ENCODE measurements at places on chromosomes 11 and 22.

DNA sequence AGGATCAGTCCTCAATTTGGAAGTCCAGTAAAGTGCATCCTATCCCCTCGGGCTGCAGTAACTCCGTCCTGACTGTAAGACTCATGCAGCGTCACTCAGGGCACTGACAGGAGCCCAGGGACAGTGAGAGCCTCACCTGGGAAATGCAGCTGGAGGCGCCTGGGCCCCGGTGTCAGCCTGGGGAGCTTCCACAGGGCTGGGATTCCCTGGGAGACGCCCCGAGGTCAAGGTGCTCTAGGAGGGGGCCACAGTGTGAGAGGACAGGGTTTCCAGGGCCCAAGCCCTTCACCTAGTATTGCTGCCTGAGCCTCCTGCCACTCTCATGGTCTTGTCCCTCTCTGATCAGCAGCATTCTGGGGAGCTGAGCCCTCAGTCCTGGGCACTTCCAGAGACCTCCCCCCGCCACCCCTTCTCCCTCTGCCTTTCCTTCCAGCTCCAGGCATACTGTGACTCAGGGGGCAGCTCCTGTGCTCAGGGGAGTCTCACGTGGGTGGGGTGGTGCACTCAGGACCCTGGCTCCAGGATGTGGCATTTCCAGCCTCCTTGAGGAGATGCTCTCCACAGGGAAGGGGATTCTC, 99.1 kb upstream of the IGLL5 start:
- no peak for DNase-seq

DNA sequence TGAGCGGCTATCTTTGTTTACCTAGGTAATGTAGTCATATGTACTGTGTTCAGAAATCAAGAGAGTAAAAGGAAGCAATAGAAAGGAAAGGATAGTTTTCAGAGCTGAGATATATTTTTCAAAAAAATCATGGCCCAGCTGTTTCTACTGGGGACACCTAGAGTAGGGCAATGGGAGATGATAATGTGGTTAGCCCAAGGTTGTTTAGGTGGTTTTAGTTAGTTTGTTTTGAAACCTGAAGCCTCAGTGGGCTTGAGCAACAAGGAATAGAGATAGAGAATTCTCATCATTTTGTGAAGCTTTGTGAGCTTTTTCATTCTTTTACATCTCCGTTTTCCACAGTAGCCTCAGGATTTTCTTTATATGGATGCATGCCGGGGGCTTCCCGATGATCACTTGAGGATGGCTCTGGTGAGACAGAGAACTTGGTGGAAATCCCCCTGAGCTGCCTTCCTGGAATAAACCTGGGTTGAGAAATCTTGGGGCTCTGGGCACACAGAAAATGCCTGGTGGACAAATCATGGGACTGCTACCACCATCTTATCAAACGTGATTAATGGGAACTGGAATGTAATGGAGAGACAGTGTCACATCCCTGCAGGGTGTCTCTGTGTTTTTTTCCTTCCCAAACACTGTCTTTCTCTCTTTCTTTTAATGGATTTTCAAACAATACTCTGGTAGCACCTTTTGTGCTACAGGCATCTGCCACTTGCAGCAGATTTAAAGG, 49.0 kb downstream of the ARHGAP42 start:
- DNase-seq, result no peak

GRCh38 chr11:114343020-114343419, 46.8 kb downstream of the NNMT start:
- no peak for DNase-seq

GRCh38 chr11:16179676-16180075, 176.7 kb downstream of the SOX6 start:
- no peak for DNase-seq

DNA sequence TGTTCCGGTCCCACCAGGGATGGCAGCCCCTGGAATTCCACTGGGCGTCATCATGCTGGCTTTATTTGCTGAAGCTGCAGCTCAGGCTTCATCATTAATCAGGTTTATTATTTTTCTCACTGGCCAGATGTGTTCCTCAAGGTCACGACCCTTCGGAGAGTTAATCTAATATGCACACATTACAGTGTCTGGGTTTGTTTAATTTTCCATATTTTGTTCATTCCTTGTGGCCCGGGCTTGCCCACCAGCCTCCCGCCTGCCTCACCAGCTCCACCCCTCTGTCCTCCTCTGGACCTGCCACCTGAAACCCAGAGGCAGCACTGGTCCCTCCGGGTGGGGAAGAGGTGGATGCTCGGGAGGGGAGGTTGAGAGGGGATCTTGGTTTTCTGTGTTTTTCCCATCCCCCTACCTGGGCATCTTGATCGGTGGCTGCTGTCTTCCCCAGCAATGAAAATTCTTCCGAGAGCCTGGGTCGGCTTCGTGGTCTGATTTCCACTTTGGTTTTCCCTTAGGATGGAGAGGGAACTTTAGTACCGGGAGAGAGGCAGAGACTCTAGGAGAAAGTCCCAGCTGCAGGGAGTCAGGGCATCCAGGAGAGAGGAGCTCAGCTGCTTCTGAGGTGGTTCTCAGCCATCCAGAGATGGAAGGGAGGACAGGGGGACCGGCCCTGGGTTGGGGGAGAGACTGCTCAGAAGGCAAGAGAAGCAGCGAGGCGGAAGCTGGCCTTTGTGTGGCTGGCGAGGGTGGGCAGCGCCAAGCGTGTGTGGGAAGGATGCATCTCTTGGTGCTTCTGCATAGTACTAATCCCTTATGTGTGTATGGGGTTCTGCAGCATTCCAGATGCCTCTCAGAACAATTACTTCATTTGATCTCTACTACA, 2.1 kb downstream of the GRIK4 start:
- no peak for DNase-seq

GRCh38 chr11:132961453-132961852, 570.8 kb downstream of the OPCML start:
- DNase-seq, result no peak

GRCh38 chr11:46049325-46049897, 71.8 kb downstream of the PHF21A start:
- no peak for DNase-seq

DNA sequence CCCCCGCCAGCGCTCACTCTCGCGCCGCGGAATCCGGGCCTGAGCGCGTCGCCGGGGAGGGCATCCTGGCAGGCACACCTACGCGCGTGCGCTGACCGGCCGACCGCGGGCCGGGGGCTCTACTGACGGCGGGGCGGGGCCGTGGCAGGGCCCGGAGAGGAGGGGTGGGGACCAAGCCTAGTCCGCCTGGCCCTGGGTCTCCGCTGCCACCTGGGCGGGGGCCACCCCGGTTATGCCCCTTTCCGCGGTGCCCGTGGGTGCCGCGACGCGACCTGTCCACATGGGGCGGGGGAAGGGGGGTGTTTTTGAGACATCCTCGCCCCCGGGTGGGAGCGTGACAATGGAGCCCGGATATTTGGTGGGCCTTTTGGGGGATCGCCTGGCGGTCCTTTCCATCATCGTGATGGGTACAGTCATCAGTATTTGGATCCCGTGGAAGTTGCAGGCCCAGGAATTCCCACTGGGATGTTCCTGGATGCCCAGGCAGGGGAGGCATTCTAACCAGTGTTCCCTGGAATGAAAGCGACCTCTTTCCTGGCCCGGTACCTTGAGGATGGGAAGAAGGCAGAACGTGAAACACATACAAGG, 2.2 kb downstream of the NCAM1 start:
- peak; percentile 5 for DNase-seq

GRCh38 chr11:94895971-94896370, 77.4 kb downstream of the CWC15 start:
- no peak for DNase-seq

- DNase-seq, result no peak
Measured at GRCh38 chr11:59394186-59394585, 32.0 kb downstream of the OR5A2 start.

DNA sequence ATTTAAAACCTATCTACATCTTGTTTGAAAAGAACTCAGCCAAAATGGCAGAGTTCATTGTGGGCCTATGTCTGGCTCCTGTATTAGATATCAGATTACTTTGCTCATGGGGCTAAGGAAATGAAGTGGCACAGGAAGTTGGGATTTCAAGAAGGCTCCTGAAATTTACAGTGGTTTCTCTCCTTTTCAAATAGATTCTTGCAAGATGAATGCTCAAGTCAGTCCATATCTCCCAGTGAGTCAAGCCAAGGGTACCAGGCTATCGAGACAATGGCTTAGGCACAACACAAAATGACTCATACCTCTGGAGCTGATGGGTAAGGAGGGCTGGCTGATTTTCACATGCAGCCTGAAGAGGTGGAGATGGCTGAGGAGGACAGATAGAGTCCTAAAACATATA, 24.1 kb upstream of the APOA1 start:
- no peak for DNase-seq

Measured in endothelial cell (in vitro differentiated cells).